ENCODE measurements at places on chromosomes 3 and 15.

DNA sequence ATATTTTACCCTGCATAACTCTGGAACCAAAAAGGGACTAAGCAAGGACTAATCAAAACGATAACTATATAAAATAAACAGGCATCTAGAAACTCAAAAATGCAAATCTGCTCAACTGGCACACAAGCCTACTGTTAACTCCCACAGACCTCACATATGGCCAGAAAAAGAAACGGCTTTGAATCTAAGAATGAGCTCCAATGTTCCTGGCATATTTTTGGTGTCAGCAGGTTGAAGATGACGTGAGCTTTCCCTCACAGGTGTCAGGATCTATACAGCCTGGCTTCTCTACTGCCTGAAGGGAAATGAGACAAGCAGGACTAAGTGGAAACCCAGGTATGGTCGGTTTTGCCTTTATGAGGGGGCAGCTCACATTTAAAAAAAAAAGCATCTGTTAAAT lies 120.1 kb upstream of the SPATA12 start:
- no peak for DNase-seq

GRCh38 chr3:101835676-101836075 lies 13.6 kb upstream of the NFKBIZ start:
- DNase-seq, result no peak

- DNase-seq, result no peak
These were observed 10.8 kb upstream of the C3orf20 start for GRCh38 chr3:14664170-14664569.

- no peak for DNase-seq
These were observed 35.4 kb downstream of the PCOLCE2 start for GRCh38 chr3:142853270-142854168.

- no peak for DNase-seq
These were observed 19.6 kb downstream of the SUMF1 start for GRCh38 chr3:4447295-4447999.

DNA sequence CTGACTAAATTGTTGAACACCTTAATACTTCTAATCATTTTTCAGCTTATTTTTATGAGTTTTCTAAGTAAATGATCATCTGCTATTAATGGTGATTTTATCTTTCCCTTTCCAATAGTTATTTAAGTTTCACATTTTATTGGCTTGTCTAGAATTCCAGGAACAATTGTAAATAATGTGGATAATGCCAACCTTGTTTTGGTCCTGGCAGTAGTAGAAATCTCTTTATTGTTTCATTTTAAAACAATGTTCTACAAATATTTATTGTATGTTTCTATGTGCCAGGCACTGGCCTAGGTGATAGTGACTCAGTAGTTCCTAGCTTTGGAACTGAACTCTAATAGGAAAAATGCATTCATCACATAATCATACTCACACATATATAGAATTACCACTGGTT lies 264.1 kb downstream of the ADAMTSL3 start:
- no peak for DNase-seq

- DNase-seq, result no peak
These were observed 56.9 kb downstream of the ABTB1 start for GRCh38 chr3:127729556-127730056.

- DNase-seq, result no peak
These were observed 223.0 kb downstream of the EPHA6 start for GRCh38 chr3:97037294-97037943.

DNA sequence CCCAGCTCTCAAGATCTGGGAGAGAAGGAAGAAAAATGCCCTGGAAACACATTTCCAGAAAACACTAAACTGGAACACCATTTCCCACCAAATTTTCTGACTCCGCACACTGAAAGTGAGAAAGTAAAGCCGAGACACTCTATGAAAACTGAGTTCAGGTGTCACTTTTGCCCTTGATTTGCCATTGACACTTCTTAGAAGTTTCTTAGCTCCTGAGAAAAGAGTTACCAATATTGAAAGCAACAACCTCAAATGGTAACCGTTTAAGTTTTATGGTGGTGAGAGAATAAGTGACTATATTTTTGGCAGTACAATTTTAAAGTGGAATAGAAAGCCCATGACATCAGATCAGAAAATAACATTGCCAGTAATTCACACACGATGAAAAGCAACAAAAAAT lies 39.0 kb downstream of the CD86 start:
- no peak for DNase-seq

DNA sequence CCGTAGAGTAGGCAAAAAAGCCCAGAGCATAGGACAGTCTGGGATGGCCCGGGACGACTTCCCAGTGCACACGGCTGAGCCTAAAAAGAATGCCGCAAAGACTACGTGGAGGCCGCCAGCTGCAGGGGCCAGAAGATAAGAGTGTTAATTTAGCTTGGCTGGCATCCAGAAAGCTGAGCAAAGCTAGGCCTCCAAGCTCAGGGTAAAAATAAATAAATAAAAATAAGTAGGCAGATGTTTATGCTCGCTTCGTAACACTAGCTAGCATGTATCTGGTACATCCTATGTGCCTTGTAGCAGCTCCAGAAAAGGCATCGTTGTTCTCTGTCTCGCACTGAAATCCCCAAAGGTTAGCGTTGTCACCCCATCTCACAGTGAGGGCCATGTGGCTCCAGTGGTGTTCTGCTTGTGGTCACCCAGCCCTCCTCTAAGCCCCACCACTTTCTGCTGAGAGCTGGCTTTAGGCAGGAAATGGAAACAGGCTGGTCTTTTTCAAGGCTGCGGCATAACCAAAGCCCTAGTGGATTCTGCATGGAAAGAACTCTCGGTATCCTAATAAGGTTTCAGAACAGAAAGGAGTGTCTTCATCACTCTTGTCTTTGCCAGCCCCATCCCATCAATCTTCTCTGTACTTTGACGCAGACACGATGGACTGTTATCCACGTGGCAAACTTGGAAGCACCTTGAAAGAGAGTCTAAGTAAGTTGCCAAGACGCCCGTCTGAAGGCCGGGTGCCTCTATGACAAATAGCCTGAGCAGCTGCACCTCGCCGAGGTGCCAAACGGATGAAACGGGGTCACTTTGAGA lies 58.1 kb upstream of the MEF2A start:
- DNase-seq, result no peak
